ENCODE measurements at places on chromosomes 16 and 17. TPM values are rescaled to one million over a fixed set of nuclear protein-coding genes. Genes with fewer than 3 reads are reported as not detected.

DNA sequence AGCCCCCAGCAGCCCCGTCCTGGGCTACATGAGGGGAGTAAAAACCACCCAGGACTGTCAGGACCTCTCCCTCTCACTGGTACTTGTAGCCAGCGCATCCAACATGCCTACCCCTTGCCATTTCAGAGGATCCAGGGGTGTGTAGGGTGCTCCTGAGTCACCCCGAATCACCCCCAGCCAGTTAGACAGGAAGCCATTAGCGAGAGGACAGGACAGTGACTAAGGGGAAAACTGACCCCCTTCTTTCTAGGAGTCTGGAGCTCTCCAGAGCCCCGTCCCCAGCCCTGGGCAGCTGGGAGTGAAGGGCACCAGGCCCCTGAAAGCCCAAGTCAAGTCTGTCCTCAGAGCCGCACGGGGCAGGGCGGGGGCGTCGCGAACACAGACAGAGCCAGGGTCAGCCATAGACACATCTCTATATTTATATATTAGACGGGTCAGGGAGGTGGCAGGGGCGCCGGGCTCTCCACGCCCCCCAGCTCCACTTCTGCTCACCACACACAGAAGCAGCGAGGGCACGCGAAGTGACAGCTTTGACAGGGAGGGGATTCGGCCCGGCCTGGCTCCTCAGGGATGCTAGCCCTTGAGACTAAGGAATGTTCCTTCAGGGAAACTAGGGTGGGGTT is 485 bp upstream of the GDPD3 start:
- DNase-seq: no peak

DNA sequence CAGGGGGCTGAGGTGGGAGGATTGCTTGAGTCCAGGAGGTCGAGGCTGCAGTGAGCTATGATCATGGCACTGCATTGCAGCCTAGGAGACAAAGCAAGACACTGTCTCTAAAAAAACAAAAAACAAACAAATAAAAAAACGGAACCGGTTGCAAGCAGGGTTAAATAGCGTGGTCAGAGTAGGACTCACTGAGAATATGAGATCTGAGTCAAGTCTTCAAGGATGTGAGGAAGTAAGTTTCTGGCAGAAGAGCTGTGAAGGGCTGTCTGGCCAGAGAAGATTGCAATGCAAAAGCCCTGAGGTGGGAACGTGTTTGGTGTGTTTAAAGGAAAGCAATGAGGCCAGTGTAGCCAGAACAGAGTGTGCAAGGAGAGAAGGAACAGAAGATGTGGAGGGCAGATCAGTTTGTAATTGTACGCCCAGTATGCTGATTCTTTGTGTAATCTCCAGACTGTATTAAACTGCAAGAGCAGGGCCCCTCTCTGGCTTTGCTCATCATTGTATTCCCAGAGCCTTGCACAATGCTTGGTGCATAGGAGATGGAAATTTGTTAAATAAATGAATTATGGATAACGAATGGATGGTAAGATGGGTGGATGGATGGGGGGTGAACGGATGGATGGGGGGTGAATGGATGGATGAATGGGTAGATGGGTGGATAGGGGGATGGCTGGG is 6.3 kb downstream of the G6PC1 start:
- DNase-seq: no peak

DNA sequence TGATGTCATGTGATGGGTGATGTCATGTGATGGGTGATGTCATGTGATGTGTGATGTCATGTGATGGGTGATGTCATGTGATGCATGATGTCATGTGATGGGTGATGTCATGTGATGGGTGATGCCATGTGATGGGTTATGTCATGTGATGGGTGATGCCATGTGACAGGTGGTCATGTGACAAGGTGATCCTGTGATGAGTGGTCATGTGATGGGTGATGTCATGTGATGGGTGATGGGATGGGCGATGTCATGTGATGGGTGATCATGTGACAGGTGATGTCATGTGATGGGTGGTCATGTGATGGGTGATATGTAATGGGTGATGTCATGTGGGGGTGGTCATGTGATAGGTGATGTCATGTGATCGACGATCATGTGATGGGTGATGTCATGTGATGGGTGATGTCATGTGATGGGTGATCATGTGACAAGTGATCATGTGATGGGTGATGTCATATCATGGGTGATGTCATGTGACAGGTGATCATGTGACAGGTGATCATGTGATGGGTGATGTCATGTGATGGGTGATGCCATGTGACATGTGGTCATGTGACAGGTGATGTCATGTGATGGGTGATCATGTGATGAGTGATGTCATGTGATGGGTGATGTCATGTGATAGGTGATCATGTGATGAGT is 17.2 kb downstream of the CD300LB start:
- no peak for DNase-seq

Gene ACBD4
- polyA plus RNA-seq: 18.5 TPM

GRCh38 chr17:65604070-65604469 is 42.6 kb upstream of the AXIN2 start:
- DNase-seq: no peak
